ENCODE measurements at places on chromosomes 6 and 20.

DNA sequence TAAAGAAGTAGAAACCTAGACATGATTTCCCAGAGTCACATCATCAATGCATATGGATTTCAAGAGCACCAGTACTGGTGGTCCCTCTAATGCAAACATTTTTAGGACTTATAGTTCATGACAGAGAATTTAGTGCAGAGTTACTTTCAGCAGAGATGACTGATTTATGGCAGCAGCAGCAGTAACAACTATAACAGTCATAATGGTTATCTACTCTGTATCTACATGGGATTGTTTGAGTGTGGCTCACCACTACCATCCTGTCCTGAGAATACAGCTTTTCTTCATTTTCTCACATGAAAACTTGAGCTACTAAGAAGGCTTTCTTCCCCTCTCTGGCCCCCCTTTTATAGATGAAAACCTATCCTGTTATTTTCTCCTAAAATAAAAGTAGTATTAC lies 128.5 kb upstream of the ENPP5 start:
- H3K4me3 ChIP-seq: no peak overlapping the region
- H3K27ac ChIP-seq: no peak overlapping the region
- H3K4me1 ChIP-seq: no peaks in the 10 kb centered on the region
- no peaks in the 10 kb centered on the region for H3K36me3 ChIP-seq
- DNase-seq: no peak

GRCh38 chr6:132275066-132275970 lies 126.0 kb downstream of the MOXD1 start:
- H3K27ac ChIP-seq: no peak overlapping the region
- H3K36me3 ChIP-seq: no peaks in the 10 kb centered on the region
- DNase-seq: no peak
- peaks cover 8% of the 10 kb centered on the region for H3K27me3 ChIP-seq

GRCh38 chr20:56516631-56517030 lies 7.9 kb upstream of the FAM209A start:
- no peak for DNase-seq
- no peaks in the 10 kb centered on the region for H3K27me3 ChIP-seq
- H3K4me3 ChIP-seq: no peak overlapping the region
- no peak overlapping the region for H3K27ac ChIP-seq
- no peaks in the 10 kb centered on the region for H3K4me1 ChIP-seq

GRCh38 chr6:141452354-141452686 lies 680.4 kb upstream of the GJE1 start:
- no peak for DNase-seq
- H3K4me3 ChIP-seq: no peak overlapping the region
- H3K27me3 ChIP-seq: no peaks in the 10 kb centered on the region
- H3K36me3 ChIP-seq: no peaks in the 10 kb centered on the region

- H3K27ac ChIP-seq: no peak overlapping the region
- H3K4me1 ChIP-seq: no peaks in the 10 kb centered on the region
- no peak overlapping the region for H3K4me3 ChIP-seq
- H3K27me3 ChIP-seq: peaks cover 19% of the 10 kb centered on the region
- no peak for DNase-seq
These were observed 158.2 kb upstream of the PRND start for GRCh38 chr20:4563534-4563933.

Measured in memory B cell (primary cell).